EL (cell line): ENCODE measurements at places on chromosomes 11 and 22.
A peak's percentile ranks its signal among the peaks of the same experiment; 100 is the strongest.

- no peak for DNase-seq
Observed at GRCh38 chr11:70036971-70037882, 40.9 kb upstream of the ANO1 start.

GRCh38 chr11:16096336-16096735, 260.0 kb downstream of the SOX6 start:
- DNase-seq = peak; percentile 49

- no peak for DNase-seq
Observed at GRCh38 chr22:44423556-44424358, 74.3 kb downstream of the RTL6 start.

- DNase-seq = no peak
Observed at GRCh38 chr22:36375071-36375980, 12.4 kb downstream of the MYH9 start.

GRCh38 chr11:128695539-128696221, 1.8 kb downstream of the FLI1 start:
- peak; percentile 45 for DNase-seq

DNA sequence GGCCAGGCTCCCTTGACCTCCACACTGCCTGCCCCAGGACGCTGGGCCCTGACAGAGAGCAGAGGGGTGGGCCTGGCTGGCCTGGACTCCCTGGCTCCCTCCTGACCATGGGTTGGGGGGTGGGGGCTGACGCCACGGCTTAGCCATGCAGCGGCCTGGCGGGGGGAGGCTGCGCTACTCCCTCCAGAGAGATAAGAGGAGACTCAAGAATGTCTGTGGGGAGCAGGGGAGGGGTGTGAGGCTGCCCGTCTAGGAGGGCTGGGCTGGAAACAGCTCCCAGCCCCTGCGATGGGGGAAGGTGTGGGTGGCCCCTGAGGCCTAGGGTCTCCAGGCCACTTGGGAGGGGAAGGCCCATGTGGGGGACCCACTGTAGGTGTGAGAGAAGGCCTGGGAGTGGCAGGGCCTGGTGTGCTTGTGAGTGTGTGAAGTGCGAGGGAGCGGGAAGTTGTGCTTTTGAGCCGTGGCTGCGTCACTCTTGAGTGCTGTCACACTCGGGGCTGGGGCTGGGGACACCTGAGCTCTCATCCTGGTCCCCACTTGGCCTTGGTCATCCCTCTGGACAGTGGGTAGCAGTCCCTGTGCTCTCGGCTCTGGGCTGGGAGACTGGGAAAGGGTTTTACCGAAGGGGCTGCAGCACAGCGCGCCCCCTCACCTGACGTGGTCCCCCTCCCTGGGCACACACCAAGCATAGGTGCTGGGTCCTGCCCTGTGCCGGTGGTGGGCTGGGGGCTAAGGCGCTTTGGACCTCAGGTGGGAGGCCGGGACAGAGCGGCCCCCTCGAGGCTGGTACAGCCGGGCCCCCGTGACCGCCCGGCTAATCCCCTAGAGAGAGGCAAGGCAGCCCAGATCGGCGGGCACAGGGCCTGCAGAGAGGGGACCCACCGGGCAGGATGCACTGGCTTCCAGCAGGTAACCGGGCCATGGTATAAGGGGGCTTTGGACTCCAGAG, 2.4 kb downstream of the MYRF start:
- DNase-seq = no peak

GRCh38 chr11:45658292-45658991, 7.0 kb downstream of the CHST1 start:
- DNase-seq = peak; percentile 69

DNA sequence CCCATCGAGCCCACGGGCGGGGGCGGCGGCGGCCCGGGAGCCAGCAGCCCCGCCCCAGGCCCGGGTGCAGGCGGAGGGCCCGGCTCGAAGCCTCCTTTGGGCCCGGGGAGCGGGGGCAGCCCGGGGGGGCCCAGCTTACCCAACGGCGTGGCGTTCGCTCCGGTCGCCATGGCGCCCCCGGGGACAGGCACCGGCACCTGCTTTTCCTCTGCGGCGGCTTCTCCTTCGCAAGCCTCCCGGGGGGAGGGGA, 194 bp downstream of the SF1 start:
- DNase-seq = no peak

- DNase-seq = peak; percentile 79
Observed at GRCh38 chr11:8263769-8264410, at the start of gene LMO1. Gene LMO1 (minus strand): TSS chr11:8263878. CDS start chr11:8263362, 516 bp downstream.

DNA sequence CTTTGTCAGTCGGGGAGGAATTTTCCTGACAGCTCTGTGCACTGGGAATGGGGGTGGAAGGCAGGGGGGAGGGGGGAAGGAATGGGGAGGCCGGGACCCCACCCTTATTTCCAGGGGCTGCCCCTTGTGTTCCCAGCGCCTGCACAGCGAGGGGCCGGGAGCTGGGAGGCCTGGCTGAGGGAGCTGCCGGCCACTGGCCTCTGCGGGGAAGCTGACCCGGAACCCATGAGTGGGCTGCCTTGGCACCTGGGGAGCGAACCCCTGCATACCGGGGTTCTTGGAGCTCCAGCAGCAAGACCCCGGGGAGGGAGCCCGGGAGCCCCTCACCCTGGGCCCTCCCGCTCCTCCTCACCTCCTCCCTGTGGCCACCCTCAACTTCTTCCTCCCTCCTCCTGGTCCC, 3.5 kb downstream of the H19 start:
- no peak for DNase-seq

DNA sequence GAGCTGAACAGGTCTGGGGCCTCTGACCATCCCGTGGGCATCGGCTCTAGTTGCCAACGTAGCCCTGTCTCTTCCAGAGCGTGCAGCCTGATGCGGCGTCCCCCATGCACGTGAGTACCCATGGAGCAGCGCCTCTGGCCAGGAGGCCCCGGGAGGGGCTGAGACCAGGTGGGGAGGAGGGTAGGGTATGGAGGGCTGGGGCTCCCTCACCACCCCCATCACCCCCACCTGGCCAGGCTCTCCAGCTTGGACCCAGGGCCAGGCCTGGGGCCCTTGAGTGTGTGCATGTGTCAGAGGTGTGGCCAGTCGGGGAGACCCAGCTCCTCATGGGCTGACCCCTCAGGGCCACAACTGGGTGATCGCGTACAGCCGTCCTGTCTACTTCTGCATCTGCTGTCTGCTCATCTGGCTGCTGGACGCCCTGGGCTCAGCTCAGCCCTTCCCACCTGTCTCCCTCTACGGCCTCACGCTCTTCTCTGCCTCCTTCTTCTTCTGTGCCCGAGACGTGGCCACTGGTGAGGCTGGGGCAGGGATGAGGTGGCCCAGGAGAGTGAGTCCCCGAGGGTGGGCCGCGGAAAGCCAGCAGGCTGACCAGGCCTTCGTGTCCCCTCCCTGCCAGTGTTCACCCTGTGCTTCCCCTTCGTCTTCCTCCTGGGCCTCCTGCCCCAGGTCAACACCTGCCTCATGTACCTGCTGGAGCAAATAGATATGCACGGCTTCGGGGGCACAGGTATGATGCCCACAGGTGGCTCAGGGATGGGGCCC, 8.5 kb downstream of the PCNX3 start:
- DNase-seq = no peak

- DNase-seq = no peak
Observed at GRCh38 chr11:2375341-2375853, 1.7 kb upstream of the CD81 start.

- no peak for DNase-seq
Observed at GRCh38 chr11:63610604-63611394, 3.4 kb downstream of the PLAAT3 start.

- DNase-seq = peak; percentile 30
Observed at GRCh38 chr11:107898270-107898669, 30.0 kb upstream of the RAB39A start.

DNA sequence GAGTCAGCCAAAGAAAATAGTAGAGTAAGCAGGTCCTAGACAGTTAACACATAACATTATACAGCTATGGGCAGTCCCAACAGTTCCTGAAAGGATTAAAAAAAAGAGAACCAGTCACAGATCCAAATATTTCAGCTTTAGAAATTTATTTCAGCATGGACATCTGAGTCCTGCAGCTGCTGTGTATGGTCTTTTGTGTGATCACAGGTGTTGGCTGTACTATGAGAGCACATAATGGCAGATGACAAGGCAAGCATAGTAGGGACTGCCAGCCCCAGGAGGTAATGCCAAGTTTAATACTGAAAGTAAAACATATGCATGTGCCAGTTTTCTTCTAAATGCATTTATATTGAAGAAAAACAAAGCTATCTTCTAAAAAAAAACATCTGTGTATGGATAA, 158.1 kb downstream of the GRIA4 start:
- no peak for DNase-seq

DNA sequence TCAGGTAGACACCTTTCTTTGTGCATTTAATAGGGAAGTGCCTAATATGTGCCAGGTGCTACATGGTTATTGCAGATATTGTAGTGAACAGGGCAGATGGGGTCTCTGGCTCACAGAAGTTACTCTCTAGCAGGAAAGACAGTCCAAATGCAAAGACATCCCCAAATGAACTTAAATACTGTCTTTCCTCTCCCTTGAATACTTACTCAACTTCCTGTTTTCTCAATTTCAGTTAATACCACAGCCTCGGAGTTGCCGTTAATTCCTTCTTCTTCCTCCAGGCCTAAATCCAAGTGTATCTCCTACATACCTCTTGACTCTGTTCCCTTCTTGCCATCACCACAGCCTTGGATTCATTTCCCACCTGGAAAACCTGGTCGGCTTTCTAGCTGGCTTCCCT, 134.3 kb upstream of the SESN3 start:
- DNase-seq = no peak

DNA sequence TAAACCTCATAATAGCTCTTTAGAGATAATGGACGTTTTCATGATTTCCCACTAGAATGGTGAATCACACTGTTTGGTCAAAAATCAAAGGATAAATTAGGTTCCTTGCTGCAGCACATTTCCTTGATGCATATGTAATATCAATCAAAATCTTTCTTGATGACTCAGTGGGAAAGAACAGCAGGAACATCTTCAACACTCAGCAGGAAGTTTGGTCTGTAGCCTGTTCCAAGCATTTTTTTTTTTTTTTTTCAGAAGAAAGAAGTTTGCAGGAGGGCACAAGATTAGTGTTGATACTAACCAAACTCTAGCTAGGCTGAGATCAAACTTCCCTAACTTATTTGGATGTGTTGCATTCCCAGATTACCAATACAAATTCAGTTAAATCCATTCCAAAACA, 1529.8 kb downstream of the FAM181B start:
- DNase-seq = no peak

DNA sequence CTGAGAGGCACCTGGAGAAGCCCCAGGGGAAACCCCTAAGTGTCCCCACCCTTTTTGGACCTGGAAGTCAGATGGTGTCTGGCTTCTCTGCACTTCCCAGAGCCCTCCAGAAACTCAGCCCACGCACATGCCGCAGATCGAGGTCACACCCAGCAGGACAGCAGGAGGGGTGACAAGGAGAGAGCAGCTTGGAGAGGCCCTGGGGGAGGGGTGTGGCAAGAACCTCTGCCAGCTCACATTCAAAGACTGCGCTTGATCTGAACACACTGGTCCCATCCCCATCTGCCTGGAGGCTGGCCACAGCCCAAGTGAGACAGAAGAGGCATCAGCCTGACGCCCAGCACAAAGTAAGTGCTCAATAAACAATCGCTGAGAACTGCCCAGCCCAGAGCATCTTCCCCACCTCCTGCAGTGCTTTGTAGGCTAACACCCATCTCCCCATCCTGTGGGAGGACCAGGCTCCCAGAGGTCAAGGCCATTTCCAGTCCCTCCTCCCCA, 21.4 kb downstream of the TMPRSS6 start:
- peak; percentile 57 for DNase-seq

- no peak for DNase-seq
Observed at GRCh38 chr11:3873712-3874349, 18.4 kb downstream of the STIM1 start.

- DNase-seq = no peak
Observed at GRCh38 chr11:131839326-131839725, 468.9 kb downstream of the NTM start.

DNA sequence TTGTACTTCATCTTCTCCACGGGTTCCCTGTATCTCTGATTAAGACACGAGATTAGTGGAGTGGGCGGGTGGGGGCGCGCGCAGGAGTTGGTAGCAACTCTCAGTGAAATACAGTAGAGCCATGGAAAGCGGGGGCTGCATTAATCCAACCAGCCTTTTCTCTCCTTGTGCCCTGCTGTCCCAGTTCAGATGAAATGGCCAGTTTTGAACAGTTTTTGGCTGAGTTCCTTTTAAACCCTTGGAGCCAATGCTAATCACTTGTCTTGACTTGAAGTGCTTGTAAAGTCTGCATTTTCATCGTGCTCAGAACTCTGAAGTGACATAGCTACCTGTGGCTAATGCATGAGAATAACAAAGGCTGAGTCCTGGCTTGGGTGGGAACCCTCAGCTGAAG, 734 bp upstream of the TMEM123 start:
- no peak for DNase-seq

DNA sequence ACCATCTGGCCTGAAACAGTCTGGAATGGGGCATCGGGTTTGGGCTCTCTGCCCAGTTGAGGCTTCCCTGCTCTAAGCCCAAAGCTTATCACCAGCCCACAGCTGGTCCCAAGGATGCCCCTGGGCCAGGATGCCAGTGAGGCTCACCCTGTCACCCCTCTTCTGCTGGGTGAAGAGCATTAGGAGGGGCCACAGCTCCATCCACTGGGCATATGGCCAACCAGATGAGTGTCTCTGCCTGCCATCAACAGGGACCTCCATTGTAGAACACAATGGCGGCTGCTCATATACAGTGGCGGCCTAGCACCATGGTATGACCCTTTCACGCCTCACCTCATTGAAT, 5.6 kb downstream of the CHST1 start:
- no peak for DNase-seq

- DNase-seq = no peak
Observed at GRCh38 chr11:70490208-70490607, 91.9 kb downstream of the CTTN start.

DNA sequence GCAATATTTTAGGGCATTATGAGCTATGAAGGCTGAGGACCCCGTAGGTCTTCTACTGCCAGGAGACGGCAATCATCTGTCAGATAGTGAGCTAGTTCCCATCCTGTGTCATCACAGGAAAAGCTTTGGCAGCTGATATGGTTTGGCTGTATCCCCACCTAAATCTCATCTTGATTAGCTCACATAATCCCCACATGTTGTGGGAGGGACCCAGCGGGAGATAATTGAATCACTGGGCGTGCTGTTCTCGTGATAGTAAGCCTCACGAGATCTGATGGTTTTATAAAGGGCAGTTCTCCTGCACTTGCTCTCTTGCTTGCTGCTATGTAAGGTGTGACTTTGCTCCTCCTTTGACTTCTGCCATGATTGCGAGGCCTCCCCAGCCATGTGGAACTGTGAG, 18.1 kb downstream of the CSRP3 start:
- no peak for DNase-seq

GRCh38 chr11:103844327-103845215, 191.9 kb upstream of the DDI1 start:
- DNase-seq = no peak

GRCh38 chr11:95764267-95764898, 25.2 kb downstream of the FAM76B start:
- peak; percentile 39 for DNase-seq

DNA sequence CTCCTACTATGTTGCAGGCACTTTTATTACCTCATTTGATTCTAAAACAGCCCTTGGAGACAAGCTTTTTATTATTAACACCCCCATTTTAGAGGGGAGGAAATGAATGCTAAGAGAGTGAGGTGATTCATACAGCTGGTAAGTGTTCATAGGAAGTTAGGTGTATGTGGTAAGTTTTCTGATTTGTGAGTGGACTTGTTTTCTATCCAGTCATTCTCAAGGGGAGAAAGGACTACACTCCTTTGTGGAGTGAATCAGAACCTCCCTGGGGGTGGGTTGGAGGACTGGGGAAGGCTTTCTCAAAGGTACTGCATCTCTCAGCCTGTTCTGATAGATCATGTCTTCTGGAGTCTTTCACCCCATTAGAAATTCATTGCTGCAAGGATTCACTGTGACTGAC, 23.5 kb downstream of the PKNOX2 start:
- DNase-seq = no peak

GRCh38 chr11:121358760-121359159, 66.2 kb downstream of the SC5D start:
- no peak for DNase-seq
